ENCODE measurements at places on chromosomes 3 and 15. TPM values are rescaled to one million over a fixed set of nuclear protein-coding genes. Genes with fewer than 3 reads are reported as not detected.

DNA sequence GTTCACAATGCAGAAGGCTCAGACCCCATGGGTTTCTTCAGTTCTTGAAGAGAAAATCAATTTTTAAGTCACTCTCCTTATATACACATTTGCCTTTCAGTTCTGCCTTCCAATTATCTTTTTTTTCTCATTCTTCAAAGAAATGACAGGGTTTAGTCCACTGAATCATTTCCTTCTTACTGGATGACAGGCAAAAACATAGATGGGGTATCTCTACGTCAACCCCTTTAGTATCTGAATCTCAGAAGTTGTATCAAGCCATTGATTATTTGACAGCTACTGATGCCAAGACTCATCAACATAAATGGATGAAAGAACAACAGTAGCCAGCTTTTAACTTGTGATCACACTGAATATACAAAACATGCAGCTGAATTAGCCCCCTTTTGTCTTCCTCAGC, 6.5 kb downstream of the ATOSA start:
- DNase-seq, result no peak
- H3K36me3 ChIP-seq, result peaks cover 11% of the 10 kb centered on the region
- H3K27ac ChIP-seq, result no peak overlapping the region
- no peaks in the 10 kb centered on the region for H3K27me3 ChIP-seq
- H3K4me1 ChIP-seq, result peaks cover 16% of the 10 kb centered on the region

DNA sequence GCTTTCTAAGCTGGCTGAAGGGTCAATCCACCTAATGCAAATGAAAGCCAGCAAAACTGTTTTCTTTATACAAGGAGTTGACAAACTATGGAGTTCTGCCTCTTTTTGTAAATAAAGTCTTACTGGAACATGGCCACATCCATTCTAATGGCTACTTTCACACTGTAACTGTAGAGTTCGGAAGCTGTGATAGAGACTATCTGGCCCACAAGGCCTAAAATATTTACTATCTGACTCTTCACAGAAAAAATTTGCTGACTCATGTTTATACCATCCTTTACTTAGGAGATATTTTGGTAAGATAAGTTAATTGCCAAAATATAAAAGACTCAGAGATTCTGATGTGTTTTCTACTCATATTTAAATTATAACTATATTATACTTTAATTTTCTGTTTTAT, 93.7 kb upstream of the GK5 start:
- no peak overlapping the region for H3K4me3 ChIP-seq
- no peak for DNase-seq
- H3K27me3 ChIP-seq, result no peaks in the 10 kb centered on the region
- no peak overlapping the region for H3K27ac ChIP-seq
- no peaks in the 10 kb centered on the region for H3K4me1 ChIP-seq

- no peak for DNase-seq
- no peaks in the 10 kb centered on the region for H3K4me1 ChIP-seq
- no peaks in the 10 kb centered on the region for H3K27me3 ChIP-seq
- no peak overlapping the region for H3K27ac ChIP-seq
- no peak overlapping the region for H3K4me3 ChIP-seq
Measured at GRCh38 chr3:32296251-32297204, 58.0 kb downstream of the CMTM8 start.

GRCh38 chr3:32602206-32602605, 31.5 kb upstream of the DYNC1LI1 start:
- no peaks in the 10 kb centered on the region for H3K27me3 ChIP-seq
- no peak overlapping the region for H3K4me3 ChIP-seq
- DNase-seq, result no peak
- H3K36me3 ChIP-seq, result no peaks in the 10 kb centered on the region
- no peaks in the 10 kb centered on the region for H3K4me1 ChIP-seq

DNA sequence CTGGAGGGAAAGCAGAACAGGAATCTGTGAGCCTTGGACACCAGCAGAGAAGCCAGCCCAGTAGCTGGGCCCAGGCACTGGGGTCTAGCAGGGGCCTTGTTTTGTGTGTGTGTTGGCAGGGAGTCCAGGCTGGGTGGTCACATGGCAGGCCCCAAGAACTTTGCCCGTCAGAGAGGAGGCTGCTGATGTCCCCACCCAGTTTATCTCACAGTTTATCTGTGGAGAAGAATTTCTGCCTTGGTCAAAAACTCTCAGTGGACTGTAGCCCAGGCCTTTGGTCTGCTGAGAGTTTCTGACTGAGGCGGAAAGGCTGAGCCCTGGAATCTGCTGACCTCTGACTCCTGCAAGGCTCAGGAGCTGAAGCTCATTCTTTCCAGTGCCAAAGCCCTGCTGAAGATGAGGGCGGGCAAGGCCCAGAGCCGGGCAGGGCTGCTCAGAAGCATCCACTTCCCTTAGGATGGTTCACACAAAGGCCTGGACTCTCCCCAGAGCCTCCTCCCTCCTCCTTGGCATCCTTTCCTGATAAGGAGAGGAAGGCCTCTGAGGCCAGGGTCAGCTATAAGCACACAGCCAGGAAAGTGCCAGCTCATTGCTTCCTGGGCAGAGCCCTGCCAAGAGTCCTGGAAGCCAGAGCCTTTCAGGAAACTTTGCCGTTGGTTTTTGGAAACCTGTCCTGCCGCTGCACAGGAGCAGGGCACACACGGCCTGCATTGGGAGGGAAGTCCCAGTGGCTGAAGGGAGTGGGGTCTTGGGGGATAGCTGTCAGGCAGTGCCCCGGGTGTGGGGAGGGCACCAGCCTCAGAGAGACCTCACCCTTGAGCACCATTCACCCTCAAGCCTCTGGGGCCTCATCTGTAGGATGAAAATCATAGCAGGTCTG, 37.2 kb upstream of the SLCO2A1 start:
- no peak overlapping the region for H3K4me3 ChIP-seq
- DNase-seq, result no peak
- H3K27ac ChIP-seq, result no peak overlapping the region
- H3K4me1 ChIP-seq, result no peaks in the 10 kb centered on the region
- no peaks in the 10 kb centered on the region for H3K27me3 ChIP-seq

The CYP1A1 gene
- total RNA-seq, result not detected

The DLEC1 gene
- 0.08 TPM for total RNA-seq

The SERPINI2 gene
- 0.33 TPM for total RNA-seq

Measured in GM12878 (cell line).